ENCODE measurements at places on chromosomes 1 and 21.

DNA sequence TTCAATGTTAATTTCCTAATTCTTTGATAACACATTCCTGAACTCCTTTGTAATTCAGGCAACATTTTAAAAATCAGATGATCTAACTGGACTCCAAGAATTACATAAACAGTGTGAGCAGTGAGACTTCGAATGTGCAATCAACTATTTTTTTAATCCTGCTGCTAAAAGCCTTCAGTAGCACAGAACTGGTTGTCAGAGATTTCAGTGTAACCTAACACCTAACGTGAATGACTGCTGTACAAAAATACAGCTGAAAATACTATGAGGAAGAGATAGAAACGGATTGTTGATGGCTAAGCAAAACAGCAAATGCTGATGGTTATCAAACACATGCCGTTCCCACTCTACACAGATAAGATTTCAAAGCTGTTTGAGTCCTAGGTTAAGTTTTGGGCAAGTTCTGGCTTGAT lies 46.1 kb downstream of the APP start:
- no peak for DNase-seq

GRCh38 chr1:167752219-167752985 lies 30.6 kb downstream of the MPZL1 start:
- DNase-seq = no peak

DNA sequence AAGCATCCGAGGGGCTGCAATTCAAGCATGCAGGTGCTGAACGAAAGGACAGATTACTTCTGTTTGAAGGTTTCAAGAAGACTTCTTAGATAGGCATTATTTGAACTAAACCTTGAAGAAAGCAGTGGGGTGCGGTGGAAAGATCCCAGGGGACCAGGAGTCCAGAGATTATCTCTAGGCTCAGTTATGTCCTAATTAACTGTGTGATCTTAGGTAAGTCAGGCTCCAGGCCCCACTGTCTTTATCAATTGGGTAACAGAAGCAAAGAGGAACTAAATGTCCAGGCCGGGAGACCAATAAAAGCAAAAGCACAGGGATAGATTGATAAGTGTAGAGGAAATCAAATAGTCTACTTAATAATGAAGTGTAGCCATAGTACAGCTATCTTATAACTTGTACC lies 72.9 kb upstream of the CDC42BPA start:
- DNase-seq = no peak

DNA sequence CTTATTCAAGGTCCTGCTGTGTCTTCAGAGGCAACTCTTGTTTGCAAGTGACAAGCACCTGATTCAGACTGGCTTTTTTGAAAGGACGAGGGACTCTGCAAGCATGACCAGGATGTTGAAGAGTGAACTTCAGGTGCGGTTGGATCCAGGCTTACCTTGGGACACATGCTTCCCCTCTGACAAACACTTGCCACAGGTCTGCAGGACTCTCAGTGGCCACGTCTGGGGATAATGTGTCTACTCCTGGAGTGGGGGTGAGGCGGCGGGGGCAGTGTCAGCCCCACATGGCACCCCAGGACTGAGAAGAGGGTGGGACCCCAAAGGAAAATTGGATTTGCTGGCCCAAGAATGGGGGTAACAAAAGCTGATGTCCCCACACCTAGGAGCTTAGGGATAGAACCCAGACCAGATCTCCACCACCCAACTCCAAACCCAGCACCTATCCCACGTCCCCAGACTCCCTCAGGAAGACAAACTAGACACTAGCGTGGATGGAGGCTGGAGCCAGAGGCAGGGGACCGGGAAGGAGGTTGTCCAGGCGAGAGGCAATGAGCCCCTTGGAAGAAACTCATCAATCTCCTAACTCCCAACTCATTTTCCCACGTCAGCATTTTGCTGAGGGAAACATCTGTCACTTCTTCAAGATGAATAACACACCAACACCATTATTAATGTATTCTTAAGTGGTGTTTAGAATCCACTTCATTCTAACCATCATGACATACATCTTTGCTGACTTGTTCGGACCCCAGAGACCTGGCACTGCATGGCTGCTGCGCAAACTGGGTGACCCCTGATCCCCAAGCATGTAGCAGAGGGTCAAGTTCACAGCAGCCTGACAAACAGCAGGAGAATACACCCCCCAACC lies 32.0 kb upstream of the LAPTM5 start:
- DNase-seq = no peak

GRCh38 chr1:87615901-87616300 lies 287.2 kb downstream of the LMO4 start:
- DNase-seq = no peak

DNA sequence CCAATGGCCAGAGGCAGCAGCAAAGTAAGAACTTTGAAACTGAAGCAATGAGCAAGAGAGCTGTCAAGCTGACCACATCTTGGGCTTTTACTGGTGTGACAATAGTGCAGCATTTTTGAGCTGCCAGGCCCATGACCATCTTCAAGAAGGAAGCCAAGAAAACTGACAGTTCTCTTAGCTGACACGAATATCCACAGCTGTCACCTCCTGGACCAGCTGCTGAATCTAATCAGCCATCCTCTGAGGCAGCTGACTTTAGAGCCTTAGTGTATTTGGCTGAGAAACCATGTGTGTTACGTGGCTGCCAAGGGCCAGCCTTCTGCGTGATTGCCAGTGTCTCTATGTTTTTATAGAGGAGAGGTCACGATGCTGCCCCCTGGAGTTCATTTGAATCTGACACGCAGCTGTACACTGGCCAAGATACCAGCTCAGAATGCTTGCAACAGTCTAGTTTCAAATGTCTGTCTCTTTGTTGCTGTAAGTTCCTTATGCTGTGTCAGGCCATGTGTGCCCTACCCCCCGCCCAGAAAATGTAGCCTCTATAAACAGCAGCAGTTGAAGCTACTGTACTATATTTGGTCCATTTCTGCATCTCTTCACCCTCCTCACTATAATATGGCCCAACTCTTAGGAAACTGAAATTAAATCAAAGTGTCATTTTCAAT lies 39.7 kb downstream of the PALMD start:
- DNase-seq = no peak

DNA sequence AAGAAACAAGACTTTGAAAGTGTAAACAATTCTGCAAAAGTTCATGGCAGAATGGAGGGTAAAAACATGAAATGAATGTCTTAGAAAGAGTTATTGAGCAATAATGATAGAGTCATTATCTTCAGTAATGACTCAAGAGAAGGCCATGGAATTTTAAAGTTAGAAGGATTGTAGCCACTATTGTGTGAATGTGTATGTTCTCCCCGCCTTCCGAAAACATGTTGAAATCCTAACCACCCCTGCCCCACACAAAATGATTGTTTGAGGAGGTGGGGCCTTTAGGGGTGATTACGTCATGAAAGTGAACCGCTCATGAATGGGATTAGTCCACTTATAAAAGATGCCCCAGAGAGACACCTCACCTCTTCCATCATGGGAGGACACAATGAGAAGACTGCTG lies 93.8 kb upstream of the CCDC190 start:
- DNase-seq = no peak

- DNase-seq = no peak
These were observed 2.6 kb downstream of the CLCA1 start for GRCh38 chr1:86471291-86471690.

- DNase-seq = no peak
These were observed 80.0 kb upstream of the CNTN2 start for GRCh38 chr1:204962742-204963632.

- DNase-seq = no peak
These were observed 174.2 kb downstream of the PTPRU start for GRCh38 chr1:29410476-29410875.

DNA sequence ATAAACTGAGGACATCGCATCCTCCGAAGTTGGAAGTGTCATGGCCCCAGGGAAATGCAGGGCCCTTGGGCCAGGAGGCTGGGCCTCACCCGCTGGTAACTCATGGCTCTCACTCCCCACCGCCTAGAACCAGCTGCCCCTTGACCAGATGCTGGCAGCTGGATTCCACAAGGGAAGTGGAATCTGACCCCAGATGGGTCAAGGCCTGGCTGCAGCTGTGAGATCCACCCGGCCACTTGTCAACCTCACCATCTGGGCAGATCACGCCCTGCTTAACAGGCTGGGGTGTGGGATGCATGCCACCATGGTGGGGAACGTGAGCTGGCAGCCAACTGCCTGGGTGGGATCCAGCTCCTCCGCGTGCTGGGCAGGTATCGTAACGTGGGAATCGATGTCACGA lies 25.5 kb downstream of the KCNAB2 start:
- no peak for DNase-seq

DNA sequence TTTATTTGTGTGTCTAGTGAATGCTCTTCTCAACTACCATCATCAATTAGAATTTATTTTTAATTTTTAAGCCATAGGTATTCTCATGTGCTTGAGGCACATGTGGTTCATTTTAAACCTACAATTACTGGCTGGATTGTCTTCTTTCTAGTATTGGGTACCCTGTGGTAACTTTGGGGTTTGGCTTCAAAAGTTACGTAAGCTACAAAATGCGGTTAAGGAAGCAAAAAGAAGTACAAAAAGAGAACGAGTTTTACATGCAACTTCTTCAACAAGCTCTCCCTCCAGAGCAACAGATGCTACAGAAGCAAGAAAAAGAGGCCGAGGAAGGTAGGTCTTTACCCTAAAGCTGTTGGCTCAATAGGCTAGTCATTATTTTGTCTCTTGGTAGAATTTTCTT lies 25.8 kb downstream of the MACO1 start:
- DNase-seq = no peak

- DNase-seq = no peak
These were observed 563.9 kb downstream of the NPHP4 start for GRCh38 chr1:5428351-5428750.

DNA sequence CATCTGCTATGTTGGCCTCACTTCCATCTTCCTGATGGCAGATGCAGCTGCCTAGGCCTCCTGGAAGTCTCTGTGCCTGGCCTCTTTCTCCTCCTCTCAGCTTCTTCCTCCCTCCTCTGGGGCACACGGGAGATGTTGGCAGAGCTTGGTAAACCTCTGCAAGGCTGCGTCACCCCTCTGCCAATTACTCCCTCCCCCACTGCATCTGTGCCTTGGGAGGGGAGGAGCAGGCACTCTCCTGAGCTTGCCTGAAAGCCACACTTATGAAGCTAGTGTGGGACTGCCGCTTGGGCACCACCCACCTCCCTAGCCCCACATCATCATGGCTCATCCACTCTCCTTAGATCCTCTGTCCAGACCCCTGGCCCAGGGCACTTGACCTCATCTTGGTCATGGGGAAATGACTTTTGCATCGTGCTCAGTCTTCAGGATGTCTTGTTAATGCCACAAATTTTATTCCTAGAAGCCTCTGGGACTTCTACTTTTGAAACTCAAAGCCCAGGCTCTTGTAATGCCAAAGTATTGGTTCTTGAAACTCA lies 7.3 kb upstream of the TMEM51 start:
- no peak for DNase-seq

DNA sequence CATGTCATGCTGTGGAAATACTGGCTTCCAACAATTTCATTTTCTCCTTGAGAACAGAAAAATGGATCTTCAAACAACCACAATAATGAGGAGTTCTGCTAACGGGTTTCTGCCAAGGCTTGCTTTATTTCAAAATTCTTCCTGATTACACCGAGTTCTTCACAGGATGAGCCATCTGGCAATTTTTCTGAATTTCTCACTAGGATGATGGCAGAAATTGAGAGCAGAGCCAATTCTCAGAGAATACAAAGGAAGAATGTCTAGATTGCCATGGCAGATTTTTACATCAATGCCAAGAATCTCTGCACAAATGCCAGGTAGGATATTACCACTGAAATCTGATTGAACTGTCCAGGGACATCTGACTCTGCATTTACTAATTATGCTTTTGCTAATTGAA lies 619.0 kb upstream of the CHRM3 start:
- no peak for DNase-seq

- DNase-seq = no peak
These were observed 13.0 kb upstream of the LRP8 start for GRCh38 chr1:53340660-53341520.

- no peak for DNase-seq
These were observed 49.2 kb downstream of the GREM2 start for GRCh38 chr1:240562779-240563178.

GRCh38 chr1:109257682-109258421 lies 8.5 kb downstream of the CELSR2 start:
- DNase-seq = no peak

DNA sequence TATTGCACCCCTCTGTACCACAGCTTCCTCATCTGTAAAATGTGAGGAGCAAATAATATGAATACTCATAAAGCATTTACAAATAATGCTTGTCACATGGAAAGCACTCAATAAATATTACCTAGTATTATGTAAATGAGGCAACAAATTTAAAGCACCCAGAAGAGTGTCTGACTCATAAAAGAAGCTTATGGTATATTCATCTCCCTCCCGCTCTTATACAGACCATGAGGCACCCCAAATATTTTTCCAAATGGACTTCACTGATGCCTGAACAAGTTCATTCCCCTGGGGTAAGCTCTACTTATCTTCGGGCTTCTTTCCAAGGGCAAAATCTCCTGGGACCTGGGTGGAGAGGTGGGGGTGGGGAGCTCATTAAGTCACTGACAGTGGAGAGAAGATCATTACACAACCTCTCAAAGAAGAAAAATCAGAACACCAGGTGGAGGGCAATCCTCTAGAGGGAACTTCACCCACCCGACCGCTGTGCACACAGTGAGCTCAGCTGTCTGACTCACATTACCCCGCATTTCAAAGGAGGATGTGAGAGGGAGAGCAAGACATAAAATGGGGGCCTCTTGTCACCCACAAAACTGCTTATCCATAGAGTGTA lies 166.2 kb downstream of the ASTN1 start:
- DNase-seq = no peak

DNA sequence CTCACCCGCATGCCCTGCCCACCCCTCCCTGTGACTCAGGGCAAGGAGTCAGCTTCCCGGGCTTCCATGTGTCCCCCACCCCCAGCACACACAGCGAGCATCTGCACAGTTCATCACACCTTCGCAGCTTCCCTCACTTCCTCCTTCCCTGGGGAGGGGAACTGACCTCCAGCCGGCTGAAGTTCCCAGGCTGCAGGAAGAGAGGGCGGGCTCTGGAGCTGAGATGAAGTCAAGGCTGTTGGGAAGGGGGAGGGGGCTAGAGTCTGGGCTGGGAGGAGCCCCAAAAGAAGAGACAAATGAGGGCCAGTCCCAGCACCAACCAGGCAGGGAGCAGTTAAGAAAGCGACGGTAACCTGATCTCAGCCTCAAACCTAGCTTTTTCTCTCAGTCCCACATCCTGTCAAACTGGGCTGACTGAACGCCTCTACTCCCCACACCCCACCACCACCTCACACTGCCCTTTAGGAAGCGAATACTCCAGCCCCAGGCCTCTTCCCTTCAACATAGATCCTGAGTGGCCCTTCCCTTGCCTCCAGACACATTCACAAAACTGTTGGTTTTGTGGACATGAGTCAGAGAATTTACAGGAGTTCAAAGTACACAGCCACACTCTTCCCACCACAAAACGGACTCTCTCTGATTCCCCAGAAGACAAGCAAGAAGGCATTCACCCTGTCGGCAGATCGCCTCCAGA lies 1.8 kb downstream of the RHOC start:
- no peak for DNase-seq

GRCh38 chr1:160189649-160190625 lies at the start of gene CASQ1:
TSS of gene CASQ1 (plus strand) at chr1:160190575. CDS start at chr1:160190752, 177 bp downstream.
- DNase-seq = no peak

DNA sequence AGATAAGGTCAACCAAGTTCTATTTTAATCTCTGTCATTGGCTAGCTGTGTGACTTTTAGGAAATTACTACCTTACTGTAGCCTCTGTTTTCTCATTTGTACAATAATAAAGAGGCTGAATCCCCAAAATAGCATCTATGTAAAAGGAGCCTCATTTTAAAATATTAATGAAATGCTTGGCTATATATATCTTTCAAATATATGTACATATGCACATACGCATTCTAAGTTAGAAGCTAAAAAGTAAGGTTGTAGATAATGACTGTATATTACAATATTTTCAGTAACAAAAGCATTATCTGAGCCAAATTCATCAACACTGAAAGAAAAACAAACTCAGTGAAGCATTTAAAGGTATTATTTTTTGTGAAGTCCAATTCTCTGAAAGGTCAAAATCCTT lies 44.6 kb downstream of the TYW3 start:
- no peak for DNase-seq

Data from cortex of kidney (tissue), 1 donor.